Fibroblast of the conjunctiva (primary cell): ENCODE measurements at places on chromosomes 12 and 14.
A peak's percentile ranks its signal among the peaks of the same experiment; 100 is the strongest.

GRCh38 chr14:98964171-98964570, 307.8 kb downstream of the BCL11B start:
- no peak for DNase-seq

DNA sequence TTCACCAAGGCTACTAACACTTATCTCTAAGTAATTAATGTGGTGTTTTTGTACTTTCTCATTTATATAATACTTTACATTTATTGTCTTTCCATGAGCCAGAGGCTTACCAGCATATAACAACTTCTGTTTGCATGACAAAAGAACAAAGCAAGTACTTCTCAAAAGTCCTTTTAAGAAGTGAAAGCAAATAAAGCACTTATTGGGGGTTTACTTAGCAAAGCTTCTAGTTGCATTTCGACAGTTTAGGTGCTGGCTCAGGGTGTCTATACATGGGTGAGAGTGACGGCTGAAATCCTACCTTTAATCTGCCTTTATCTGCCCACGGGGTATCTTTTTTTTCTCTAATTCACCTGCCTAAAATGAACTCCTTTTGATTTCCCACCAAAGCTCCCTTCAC, 21.0 kb upstream of the DCN start:
- DNase-seq = no peak

DNA sequence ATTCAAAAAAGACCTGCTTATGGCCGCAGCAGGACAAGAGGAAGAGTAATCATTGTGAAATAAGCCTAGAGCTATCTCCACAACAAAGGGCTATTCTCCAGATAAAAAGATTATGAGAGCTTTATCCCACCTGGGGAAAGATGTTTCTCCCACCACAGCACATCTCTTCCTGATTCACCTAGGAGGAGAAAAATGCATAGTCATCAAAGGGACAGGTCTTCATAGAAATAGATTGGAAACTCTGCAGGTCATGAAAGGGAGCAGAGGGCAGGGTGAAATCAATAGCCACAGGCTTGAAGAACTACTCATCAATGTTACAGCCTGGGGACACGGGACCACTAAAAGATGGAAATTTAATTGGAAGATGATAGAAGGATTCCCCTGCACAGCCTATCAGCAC, 453.8 kb upstream of the TMEM132C start:
- DNase-seq = no peak

DNA sequence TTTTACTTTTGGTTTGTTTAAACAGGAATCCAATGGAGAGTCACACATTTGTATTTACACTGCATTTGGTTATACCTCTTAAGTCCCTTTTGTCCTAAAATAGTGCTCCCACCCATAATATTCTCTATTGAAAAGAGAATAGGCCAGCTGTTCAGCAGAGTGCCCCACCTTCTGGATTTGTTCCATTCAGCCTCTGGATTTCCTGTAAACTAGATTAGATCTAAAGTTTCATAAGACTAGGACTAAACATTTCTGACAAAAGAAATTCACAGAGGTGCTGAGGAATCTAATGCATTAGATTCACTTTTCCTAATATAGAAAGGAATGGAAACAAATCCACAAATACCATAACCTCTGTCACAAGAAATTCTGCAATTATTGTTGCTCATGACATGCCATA, 38.1 kb downstream of the GCH1 start:
- DNase-seq = no peak

DNA sequence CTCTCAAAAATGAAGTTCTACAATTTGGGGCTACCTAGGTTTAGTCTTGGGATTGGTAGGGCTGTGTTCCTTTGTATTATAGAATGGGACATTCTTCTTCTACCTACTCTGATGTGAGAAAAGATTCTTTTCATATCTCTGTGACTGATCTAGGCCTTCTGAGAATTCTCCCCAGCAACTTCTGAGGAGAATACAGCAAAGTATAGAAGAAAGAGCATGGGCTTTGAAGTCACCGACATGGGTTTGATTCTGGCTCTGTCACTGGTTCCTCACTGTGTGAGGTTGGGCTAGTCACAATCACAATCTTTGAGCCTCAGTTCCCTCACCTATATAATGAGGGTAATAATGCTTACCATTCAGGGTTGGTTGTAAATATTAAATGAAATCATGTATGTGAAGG, 5.0 kb downstream of the ATN1 start:
- DNase-seq = no peak

GRCh38 chr12:88052686-88053085, 23.5 kb upstream of the C12orf50 start:
- DNase-seq = peak; percentile 31

DNA sequence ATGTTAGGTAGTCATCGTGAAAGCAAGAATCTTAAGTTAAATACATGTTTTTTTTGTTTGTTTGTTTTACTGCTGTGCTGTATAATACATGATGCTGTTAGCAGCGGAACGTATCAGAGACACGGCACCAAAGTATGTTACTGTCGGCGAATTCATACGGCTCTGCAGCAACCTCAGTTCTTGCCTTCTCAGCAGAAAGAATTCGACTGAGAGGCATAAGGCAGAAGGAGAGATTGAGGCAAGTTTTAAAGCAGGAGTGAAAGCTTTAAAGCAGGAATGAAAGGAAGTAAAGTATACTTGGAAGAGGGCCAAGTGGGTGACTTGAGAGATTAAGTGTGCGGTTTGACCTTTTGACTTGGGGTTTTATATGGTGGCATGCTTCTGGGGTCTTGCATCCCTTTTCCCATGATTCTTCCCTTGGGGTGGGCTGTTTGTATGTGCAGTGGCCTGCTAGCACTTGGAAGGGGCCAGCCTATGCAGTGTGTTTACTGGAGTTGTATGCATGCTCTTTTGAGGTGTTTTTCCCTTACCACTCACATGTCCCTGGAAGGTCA, 23.7 kb downstream of the LEMD3 start:
- DNase-seq = no peak

DNA sequence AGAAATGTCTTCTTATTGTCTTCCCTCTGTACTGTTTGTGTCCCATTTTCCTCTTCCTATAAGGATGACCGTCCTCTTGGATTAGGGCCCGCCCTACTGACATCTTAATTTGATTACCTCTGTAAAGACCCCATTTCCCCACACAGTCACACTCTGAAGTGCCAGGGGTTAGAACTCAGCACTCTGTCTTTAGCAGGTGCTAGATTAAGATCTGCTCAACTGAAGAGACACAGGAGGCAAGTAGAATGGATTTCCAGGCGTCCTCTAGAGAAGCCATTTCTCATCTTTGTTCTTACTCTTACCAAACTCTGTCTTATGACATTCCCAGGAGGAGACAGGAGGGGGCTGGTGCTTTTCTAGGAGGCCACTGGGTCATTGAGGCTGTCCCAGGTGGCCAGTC, 50.8 kb downstream of the VCPKMT start:
- no peak for DNase-seq

- peak; percentile 30 for DNase-seq
Observed at GRCh38 chr14:68941820-68942219, 37.3 kb downstream of the ACTN1 start.

GRCh38 chr12:119115296-119115905, 63.3 kb upstream of the HSPB8 start:
- DNase-seq = peak; percentile 10
